Erythroblast (primary cell): ENCODE measurements at places on chromosomes 6 and 20.

- DNase-seq: no peak
Measured at GRCh38 chr6:166553563-166554271, 32.8 kb downstream of the RAMACL start.

DNA sequence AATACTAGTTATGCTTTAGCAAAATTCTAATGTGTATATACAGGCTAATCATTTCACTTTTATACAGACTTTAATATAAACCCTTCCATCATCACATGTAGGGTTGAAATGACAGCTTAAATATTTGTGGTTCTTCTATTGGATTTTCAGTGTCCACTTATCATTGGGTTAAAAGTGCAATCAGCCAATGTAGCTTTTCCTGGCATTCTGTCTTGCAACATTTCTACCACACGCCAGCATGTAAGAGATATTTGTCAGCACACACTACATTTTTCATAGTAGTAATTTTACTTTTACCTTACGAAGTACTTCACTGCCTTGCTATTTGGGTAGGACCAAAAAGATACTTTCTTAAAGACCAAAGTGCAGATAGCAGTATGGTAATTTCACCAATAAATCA is 252.0 kb downstream of the TBX18 start:
- no peak for DNase-seq

DNA sequence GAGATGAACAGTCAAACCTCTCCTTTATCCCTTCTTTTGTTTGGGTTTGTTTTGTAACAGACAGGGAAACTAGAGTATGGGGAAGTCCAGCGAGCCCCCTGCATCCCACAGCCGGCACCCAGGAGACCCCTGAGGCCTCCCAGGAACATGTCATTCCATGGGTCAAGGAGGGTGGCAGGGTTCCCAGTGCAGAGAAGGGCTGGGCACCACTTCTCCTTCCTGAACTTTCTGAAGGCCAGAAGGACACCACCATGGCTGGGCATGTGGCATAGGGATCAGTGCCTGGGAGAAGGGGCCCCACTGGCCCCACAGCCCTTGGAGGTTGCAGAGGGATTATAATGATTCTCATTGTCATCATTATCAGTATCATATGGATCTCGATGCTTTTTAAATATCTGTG is 13.9 kb upstream of the CST7 start:
- DNase-seq: no peak

- peak; percentile 44 for DNase-seq
Measured at GRCh38 chr6:15522856-15523529, 139.8 kb downstream of the DTNBP1 start.

DNA sequence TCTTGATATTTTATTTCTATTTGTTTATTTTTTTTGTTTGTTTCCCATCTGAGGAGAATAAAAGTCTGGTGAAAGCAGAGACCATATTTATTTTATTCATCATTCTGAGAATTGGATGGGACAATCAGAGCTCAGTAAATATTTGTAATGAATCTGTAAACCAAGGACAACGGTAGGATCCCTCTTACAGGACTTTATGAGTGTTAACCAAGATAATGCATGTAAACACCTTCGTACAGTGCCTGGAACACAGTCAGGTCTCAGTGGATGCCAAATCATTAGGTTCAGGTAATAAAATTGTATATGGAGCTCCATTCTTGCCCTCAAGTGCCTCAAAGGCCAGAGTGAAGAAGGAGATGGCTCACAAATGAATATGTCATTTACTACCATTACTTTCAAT is 288.7 kb downstream of the PAX1 start:
- DNase-seq: no peak

- peak; percentile 31 for DNase-seq
Measured at GRCh38 chr6:136923116-136923953, 1.2 kb downstream of the SLC35D3 start.
